ENCODE measurements at places on chromosomes 1 and 21.

GRCh38 chr21:45358711-45359310 lies 46.2 kb upstream of the COL18A1 start:
- DNase-seq: no peak

DNA sequence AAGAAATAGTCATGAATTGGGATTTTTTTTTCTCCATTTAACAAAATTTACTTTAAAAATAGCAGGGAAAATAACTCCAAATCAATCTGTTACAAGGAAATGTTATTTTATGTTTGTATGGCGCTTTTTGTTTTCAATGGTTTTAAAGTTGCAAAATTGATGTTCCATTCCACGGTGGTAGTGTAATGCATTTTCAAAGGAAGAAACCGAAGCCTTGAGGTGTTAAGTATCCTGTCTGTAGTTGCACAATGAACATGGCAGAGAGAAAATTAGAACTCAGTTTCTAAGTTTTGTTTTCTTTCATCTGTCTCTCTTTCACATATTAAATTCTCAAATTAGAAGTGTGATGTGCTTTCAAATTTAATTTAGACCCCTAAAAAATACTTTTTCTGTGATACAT lies 841.8 kb downstream of the USP25 start:
- DNase-seq: no peak

GRCh38 chr1:246790364-246790763 lies 66.2 kb downstream of the SCCPDH start:
- DNase-seq: no peak

DNA sequence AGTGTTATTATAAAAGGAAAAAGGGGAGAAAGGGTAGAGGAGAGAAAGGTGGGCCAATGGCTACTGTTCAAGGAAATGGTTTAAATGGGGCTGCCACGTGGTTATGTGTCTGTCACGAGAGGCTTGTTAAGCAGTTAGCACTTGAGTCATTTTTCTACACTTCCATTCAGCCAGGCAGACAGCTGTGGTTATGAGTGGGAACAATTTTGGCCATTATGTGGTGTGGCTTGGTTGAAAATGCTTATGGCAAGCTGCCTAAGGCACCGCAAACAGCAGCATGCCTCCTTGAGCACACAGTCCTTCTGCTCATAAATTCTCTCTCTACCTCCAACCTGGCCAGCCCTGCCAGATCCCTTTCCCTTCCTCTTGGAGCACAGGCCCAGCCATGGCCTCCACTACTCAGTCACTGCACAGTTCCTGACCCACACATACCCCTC lies 3.2 kb upstream of the SRM start:
- no peak for DNase-seq

DNA sequence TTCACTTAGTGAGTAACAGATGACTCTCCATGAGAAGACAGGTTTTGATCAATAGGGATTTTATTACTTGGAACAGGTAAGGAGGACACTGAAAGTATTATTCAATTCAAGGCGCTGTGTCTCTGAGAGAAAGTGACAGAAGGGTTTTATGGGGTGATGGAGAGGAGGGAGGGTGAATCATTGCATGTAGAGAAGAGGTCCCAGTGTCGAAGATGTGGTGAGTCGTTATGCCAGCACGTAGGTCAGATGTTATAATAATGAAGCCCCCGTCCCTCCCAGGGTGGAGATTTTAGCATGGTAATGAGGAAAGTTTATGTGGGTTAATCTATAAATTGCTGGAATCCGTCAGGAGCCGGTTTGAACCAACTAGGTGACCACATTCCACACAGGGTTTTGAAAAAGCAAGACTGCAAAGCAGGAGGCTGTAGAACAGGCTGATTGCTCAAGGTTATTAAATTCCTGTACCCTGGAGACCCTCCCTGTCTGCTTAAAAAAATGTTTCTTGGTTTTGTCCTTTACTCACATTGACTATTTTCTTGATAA lies 586.4 kb upstream of the TMPRSS15 start:
- no peak for DNase-seq

- DNase-seq: no peak
Measured at GRCh38 chr21:45093035-45093532, 18.7 kb downstream of the ADARB1 start.

GRCh38 chr1:212212906-212213305 lies 72.3 kb upstream of the PPP2R5A start:
- no peak for DNase-seq

DNA sequence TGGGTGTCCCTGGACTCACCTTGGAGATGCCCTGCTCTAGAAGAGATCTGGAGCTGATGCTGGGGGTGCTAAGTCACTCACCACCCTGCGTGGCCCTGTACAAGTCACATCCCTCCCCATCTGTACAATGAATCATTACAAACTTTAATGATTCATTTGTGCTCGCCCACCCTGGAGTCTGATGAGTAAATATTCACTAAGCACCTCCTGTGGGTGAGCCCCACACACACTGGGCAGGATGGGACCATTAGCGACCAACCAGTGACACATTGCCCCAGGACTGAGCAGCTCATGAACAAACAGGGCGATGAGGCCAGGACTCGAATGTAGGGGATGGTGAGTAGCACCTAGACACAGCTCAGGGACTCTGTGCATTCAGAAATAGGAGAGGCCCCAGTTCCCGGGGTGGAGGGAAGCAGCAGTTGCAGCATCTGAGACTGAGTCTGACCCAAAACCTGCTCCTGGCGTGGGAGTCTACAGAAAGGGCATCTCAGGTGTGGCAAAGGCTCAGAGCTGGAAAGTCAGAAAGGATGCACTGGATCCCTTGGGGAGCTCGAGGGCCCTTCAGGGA lies 18.1 kb upstream of the PDZK1IP1 start:
- DNase-seq: no peak

GRCh38 chr1:240033406-240033805 lies 58.3 kb upstream of the FMN2 start:
- DNase-seq: no peak
